Right ventricle myocardium superior (tissue), 1 donor: ENCODE measurements at places on chromosomes 3 and 15.
A peak's percentile ranks its signal among the peaks of the same experiment; 100 is the strongest.

DNA sequence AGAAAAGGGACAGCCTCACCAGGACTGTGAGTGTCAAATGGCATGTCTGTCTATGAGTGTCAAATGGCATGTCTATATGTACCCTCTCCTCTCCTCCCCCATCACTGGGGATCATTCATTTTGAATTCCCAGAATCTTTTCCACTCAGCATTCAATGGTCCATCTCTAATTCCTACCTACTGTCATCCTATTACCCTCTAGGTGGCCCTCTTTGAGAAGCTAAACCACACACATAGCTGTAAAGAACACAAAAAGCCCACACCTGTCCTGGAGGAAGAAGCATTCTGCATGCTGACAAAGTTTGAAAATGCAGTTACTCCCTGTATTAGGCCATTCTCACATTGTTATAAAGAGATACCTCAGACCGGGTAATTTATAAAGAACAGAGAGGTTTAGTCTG lies 46.2 kb upstream of the PYDC2 start:
- DNase-seq: no peak

DNA sequence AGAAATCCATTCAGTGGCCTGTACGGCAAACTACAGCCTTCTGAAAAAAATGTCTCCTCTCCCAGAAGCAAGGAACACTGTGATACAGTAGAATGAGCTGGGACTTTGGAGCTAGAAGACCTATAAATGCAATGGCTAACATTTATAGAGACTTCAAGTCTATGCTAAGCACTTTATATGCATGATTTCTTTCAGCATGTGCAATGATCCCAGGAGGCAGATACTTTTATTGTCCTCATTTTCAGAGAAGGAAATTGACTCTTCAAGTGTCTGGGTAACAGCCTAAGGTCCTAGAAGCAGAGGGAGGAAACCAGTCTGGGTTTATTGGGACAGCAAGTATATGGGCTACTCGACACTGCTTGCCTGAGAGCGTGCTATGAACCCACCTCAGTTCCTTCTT lies 140.9 kb downstream of the ALDH1A2 start:
- DNase-seq: no peak

DNA sequence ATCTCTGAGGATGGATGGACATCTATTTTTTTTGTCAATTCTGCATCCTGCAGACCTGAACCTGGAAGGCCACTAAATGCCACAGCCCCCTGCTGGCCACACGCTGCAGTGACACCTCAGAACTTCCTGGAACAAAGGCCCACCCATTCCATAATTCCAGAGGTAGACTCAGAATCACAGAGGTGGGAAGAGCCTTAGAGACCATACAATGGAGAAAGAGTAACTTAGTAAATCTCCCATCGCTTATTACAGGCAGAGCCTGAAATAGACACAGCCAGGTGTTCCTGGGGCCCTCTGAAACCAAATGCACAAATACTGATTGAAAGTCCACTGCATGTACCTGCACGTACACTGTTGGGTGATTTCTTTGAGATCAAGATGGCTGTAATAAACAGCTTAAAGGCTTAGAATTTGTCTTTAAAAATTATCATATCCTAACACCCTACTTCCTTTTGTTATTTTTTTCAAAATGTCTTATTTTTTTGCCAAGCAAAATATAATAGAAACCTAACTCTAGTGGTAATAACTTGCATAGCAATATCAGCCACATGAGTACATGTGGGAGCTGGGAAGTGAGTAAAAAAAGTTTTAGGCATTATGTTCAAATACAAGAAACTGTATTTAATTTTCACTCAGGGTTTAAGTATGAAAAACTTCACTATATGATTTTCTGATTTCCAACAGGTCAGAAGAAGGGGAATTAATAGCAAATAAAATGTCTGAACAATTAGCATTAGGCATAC lies 62.7 kb downstream of the EOMES start:
- peak; percentile 76 for DNase-seq

GRCh38 chr3:18047052-18047451 lies 304.6 kb upstream of the TBC1D5 start:
- DNase-seq: no peak

DNA sequence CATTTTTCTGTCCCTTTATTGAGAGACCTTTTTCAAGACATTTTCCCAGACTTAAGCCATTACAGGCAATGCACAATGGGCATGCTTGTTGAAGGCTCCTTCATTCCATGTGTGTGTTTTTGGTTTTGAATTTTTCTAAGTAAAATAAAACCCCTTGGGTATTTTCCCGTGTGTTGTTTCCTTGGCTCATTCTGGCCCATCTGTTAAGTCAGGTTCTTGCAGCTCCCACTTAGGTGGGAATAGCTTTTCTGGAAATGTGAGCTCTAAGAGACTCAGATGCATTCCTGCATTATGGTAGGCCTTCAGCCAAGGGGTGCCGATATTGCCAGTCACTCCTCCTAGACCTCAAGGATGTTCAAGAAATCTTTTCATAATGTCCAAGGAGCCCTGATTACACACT lies 314.9 kb downstream of the CACNA2D3 start:
- DNase-seq: no peak

- DNase-seq: no peak
Measured at GRCh38 chr3:146464005-146464595, 5.3 kb downstream of the PLSCR2 start.

DNA sequence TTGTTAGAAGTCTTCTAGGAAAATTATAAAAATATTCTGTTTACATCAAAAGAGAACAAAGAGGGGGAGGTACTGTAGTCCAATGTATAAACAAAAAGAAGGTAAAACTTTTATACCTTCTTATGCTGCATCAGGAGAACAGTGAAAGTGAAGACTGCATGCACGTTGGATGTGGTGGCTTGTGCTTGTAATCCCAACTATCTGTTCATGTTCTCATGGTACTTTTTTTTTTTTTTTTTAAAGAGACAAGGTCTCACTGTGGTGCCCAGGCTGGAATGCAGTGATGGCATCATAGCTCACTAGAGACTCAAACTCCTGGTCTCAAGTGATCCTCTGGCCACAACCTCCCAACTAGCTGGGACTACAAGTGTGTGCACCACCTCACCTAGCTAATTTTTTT lies 4.2 kb downstream of the SEC62 start:
- no peak for DNase-seq

- peak; percentile 67 for DNase-seq
Measured at GRCh38 chr3:155664925-155665695, 79.8 kb downstream of the PLCH1 start.

DNA sequence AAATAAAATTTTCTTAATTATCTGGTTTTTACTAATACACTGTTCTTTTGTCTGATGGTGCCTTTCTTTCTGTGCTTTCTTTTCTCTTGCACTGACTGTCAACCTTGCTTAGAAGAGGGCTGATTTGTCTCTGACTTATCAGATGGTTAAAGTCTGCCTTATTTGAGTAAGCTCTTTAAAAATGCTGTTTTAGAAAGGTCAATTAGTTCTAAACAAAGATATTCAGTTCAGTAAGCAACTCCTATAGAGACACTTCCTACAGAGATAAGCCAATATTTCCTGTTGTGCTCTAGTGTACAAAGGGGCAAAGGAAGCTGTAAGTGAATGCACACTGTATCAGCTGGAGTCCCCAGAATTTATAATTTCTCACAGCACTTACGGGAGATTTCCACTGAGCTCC lies 153.4 kb upstream of the TSPAN3 start:
- no peak for DNase-seq

GRCh38 chr3:129614927-129615363 lies 8.5 kb upstream of the PLXND1 start:
- DNase-seq: peak; percentile 80

DNA sequence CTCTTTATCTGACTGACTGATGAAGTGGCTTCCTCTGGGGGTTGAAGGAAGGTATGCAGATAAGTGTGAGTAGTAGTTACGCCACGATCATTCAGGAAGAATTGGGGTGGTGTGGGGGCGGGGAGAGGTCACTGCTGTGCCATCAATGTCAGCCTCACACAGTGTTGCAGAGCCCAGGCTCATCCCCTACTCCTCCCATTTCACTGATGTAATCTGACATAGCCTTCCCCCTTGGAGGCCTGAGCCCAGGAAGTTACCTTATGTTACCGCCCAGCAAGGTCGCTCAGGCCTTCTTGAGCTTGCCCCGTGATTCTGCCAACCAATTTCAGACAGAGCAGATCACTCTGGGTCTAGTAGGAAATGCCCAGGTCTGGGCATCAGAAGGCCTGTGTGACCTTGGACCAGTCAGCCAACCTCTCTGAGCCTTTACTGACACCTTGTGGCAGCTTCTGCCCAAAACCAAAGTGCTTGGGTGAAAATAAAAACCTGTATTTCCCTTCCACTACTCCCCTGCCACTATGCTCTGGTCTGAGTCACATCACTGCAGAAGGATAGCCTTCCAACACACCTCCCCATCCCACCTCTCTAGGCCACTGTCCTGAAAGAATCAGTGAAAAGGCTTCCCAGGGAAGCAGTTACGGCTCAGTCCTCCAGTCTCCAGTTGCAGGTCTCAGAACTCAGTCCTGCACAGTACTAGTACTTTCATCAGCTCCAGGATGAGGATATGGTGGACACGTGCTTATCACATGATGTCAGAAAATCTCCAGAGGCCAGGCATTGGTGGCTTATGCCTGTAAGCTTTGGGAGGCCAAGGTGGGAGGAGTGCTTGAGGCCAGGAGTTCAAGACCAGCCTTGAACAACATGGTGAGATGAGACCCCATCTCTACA lies 28.1 kb upstream of the INSYN1 start:
- DNase-seq: no peak

- no peak for DNase-seq
Measured at GRCh38 chr3:137105277-137105977, 147.6 kb downstream of the IL20RB start.

- no peak for DNase-seq
Measured at GRCh38 chr15:70060993-70061305, 36.8 kb downstream of the TLE3 start.

GRCh38 chr15:85854345-85855097 lies 59.8 kb upstream of the KLHL25 start:
- DNase-seq: no peak

GRCh38 chr15:96135166-96136093 lies 195.1 kb upstream of the NR2F2 start:
- DNase-seq: no peak

DNA sequence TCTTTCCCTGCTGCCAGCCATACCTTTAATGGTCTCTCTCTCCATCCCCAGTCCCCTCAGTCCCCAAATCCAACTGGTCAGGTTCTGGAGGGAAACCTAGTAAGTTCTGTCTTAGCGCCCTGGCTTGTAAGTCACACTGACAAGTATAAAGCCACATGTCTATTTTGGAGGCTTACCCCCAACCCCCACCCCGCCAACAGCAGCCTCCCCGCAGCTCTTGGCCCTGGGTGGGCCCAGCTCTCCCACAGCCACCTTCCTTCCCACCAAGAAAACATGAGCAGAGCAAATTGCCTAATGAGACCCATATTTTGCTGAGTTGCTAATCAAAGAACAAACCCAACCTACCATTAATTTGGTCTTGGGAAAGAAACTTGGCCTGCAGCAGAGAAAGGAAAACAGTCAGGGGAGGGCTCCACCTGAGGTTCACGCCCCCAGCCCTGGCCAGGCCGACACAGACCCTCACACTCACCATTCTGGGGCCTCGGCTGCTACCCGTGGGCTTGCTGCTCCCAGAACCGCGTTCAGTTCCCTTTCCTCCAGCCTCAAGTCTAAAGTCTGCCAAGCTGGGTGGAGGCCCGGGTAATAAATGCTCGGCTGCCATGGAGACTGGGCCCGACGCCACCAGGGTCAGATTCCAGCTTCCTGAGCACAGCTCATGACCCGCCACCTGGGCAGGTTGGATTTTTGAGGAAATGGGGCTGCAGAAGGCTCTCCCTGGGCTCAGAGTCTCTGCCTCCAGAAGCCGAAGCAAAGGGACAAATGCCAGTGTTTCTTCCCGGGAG lies at the start of gene CALML4:
Gene CALML4 (minus strand): TSS at position 557 of the 782 bp plus-strand sequence. CDS start 85 bp downstream, at position 472.
- DNase-seq: peak; percentile 83

DNA sequence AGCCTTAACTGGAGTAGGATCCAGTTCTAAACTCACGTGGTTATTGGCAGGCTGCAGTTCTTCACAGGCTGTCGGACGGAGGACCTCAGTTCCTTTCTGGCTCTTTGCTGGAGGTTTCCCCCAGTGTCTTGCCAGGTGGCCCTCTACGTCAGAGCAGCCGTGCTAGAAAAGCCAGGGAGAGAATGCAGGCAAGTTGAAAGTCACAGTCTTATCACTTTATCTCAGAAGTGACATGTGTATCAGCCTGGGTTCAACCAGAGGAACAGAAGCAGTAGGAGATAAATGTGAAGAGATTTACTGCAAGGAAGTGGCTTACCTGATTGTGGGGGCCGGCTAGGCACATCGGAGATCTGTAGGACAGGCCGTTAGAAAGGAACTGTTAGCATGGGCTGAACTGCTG lies 125.3 kb upstream of the BNIP2 start:
- DNase-seq: no peak

DNA sequence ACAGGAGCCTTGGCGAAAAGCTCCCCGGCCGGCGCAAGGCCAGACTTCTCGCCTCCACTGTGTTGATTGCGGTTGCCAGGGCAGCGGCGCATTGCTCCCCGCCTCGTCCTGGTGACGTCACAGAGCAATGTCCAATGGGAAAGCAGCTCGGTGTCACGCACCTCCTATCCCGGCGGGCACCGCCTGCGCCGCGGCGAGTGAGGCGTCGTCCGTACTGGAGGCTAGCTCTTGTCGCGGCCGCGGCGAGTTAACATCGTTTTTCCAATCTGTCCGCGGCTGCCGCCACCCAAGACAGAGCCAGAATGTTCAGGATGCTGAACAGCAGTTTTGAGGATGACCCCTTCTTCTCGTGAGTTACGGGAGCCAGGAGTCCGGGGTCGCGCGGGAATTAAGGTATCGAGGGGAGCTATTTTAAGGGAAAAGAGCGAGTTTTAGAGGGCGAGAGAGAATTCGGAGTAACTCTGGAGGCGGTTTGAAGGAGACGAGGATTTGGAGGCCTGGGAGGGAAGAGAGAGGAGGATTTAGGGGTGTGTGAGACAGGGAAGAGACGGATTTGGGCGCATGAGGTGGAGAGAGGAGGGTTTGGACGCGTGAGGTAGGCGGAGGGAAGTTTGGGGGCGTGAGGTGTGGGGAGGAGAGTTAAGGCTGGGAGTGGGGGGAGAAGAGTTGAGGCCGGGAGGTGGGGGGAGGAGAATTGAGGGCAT lies at the start of gene MLF1:
Gene MLF1 (plus strand): TSS at position 196 of the 704 bp plus-strand sequence. CDS start 107 bp downstream, at position 303.
- peak; percentile 98 for DNase-seq

DNA sequence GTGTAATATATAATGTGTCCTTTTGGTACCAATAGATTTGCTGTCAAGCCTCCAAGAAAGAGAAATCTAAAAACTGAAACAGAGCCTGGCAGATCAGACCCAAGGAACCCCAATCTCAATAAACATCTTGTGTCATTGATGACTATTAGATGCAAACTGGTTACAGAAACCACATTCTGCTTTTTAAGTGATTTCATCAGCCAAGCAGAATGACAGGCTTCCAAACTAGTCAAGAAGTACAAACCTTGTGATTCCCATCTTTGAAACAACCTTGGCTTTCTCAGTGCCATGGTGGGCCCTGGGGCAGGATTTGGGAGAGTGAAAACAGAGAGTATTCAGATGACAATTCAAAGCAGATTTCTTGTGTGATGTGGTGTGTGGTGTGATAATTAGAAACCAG lies 45.6 kb upstream of the STRIT1 start:
- DNase-seq: no peak

DNA sequence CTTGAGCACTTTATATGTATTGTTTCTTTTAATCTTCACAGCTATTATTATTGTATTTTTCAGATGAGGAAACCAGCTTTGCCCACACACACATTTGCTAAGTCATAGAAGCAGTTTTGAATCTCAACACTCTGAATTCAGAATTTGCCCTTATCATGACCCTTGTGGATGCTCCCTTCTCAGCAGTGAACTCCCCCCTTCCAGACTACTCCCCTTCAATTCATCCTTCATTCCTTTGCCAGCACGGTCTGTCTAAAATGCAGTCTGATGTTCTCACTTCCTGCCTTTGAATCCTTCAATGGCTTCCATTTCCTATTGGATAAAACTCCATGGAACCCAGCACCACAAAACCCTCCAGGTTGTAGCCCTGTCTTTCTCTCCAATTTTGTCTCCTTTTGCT lies 52.5 kb upstream of the TSC22D2 start:
- no peak for DNase-seq
